ENCODE measurements at places on chromosomes 4 and X.

DNA sequence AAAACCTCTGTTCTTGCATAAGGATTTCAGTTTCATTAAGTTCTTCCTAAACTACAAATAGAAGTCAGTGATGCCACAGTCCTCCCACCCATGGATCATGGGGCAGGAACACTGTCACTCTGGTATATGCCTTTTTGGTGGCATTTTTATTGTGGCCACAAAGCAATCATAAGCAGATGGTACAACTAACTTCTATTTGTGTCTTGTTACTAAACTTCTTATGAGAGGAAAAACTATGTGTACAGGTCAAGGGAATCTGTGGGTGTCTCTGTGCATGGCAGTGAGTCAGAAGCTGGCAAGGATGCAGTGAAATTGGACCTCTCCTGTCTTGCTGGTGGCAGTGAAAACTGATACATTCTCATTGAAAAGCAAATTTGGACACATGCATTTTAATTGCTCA, 245.0 kb upstream of the GPC4 start:
- DNase-seq: no peak

DNA sequence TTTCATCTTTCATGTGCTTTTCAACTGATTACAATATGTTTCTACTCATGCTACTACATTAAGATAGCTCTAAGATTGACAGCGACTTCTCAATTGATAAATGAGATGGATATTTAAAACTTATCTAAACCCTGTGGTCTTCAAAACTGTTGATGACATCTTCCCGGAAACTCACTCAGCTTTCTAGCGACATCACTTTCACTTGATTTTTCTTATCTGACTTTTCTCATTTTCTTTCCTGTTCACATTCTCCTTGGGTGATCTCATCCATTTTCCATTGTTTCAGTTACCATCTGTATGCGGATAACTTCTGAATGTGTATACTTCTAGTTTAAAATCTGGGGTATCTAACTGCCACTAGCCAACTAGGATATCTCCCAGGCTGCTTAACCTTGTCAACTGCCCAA, 3.1 kb downstream of the POLR2B start:
- no peak for DNase-seq

GRCh38 chrX:149259241-149259640, 245.9 kb downstream of the IDS start:
- no peak for DNase-seq

DNA sequence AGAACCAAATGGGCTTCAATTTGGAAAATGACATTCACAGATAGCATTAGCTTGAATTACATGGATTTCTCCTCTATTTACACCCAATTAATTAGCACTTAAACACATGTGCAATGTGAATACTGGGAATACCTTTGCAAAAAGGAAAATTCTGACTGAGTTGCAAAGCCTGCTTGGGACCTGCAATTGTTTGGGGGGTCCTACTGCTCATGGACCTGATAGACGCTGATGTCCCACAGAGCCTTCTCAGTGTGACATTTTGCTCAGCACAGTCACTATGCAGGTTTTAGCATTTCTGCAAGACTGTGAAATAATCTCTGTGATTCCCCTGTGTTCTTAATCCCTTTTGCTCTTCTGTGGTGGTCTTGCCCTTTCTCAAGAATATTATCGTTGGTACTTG, 101.2 kb upstream of the PGRMC2 start:
- no peak for DNase-seq

DNA sequence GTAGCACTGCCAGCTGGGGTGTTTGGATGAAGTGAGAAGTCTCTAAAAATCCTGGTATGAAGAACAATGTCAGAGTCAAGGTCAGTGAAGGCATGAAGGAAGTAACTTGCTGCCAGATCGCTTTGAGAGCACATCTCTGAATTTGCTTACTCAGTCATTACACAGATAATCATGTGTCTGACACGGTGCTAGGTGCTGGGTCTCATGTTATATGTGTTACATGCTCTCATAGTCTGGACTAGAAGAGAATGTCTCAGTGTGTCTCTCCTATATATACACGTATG, 337.9 kb downstream of the ARHGAP10 start:
- no peak for DNase-seq

DNA sequence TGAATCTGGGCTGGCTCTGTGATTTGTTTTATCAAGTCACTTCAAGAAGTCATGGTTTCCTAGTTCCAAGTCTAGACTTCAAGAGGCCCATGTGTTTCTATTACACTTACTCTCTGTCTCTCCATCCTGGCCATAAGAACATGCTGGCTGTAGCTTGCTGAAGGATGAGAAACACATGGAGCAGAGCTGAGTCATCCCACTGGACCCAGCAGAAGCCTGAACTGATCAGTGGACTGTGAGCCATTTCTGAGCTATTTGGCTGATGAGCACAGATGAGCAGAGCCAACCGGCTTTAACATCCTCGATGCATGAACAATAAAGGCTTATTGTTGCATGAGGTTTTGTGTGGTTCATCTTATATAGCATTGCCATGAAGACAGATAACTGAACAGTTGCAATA, 290.6 kb upstream of the BOD1L1 start:
- DNase-seq: no peak

- DNase-seq: no peak
Measured at GRCh38 chrX:65195621-65196020, 219.4 kb upstream of the ZC4H2 start.

DNA sequence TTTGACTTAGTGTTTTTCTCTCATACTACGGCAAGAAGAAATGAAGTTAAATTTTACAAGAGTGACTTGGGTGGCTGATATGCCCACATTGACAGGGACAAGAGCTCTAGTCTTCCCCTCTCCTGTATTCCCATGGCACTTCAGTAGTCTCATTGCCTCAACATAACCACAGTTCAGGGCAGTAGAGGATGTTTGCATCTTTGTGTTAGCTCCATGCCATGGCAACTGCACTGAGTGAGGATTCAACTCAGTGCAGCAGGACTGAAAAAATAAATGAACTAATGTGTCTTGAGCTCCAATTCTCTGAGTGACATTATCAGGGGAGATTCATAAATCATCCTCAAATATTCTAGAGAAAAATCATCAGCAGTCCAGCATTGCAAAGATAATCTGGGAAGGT, 78.8 kb downstream of the TET2 start:
- no peak for DNase-seq

GRCh38 chr4:121360495-121360894, 20.3 kb downstream of the QRFPR start:
- no peak for DNase-seq

- no peak for DNase-seq
Measured at GRCh38 chrX:14832151-14832550, 40.7 kb downstream of the FANCB start.

DNA sequence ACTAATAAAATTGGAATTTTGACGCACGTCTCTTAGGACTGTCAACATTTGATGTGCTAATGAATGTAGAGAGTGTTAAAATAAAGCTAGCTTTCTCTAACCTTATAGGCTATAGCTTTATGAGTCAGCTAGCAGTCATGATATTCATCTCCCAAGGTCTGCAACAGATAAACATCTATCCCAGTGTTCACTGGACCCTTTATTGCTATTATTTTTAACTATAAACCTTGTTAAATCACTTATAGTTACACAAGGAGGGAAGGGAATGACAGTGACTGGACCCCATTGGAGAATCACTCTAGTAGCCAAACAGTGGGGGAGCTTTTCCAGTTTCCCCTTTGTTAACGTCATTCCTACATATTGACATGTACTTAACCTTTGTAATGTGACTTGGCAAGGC, 67.9 kb upstream of the SHISA3 start:
- no peak for DNase-seq

DNA sequence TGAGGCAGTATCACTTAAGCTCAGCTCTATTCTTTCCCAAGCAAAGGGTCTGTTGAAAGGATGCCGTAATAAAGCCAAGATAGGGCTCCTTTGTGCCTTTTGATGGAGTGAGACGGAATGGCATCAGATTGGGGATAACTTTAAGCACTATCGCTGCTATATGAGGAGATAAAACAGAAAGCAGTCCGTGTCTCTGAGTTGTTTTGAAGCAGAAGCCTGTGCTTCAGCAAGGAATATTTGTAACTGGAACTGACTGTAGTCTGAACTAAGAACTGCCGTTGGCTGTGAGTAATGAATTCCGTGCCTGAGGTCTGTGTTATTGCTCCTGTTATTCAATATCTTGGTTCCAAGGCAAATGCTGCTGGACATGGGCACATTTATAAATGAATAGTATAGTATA, 297.4 kb downstream of the ANKRD50 start:
- no peak for DNase-seq

DNA sequence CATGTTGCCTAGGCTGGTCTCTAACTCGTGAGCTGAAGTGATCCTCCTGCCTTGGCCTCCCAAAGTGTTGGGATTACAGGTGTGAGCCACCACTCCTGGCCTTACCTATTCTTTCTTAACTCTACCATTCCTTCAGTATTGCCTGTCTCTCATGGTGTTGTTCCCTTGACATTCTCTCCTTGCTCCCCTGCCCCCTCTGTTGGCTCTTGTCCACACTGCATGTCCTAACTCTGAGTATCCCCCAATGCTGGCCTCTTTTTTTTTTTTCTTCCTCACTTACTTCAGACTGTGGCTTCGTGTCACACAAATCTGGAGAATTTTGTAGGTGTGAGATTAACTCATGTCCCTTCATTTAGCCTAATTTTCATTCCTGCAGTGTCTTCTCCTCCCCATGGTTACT, 22.9 kb upstream of the FRMPD4 start:
- no peak for DNase-seq

GRCh38 chr4:173505924-173506518, 24.0 kb downstream of the HAND2 start:
- DNase-seq: no peak

DNA sequence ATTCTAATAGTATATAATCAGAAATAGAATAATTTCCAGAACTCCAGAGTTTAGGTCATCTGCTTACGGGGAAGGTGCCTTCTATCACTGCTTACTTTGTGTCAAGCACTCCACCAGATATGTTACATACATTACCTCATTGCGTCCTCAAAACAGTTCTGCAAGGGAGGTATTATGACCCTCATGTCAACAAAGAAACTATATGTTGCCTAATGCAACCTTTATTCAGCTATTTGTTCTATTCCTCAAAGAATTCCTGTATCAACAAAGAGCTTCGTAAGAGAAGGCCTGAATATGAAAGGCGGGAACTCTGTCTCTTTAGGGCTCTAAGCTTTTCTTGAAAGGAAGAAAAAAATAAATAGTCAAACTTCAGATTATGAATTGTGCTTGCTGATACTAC, 114.7 kb downstream of the PDLIM5 start:
- no peak for DNase-seq

- DNase-seq: no peak
Measured at GRCh38 chr4:2834001-2834921, 9.4 kb upstream of the ADD1 start.

DNA sequence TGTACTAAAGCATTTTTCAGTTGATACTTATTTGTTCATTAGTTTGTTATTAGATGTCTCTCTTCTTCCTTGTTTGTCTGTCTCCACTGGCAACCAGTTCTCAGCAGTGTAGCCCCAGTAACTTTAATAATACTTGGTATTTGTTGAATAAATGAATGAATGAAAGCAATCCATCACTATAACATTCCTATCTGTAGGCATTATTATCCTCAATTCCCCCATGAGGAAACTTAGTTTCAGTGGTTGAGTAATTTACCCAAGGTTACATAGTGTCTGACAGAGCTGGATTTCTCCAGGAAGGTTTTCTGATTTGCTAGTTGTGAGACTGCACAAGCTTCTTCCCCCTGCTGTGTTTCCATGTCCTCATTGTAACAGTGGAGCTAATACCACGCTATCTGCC, 27.8 kb upstream of the MAOB start:
- DNase-seq: no peak

All from T-cell (primary cell).